ENCODE measurements at places on chromosomes 3 and 15.
A peak's percentile ranks its signal among the peaks of the same experiment; 100 is the strongest.

- DNase-seq = no peak
These were observed 35.8 kb downstream of the SLCO3A1 start for GRCh38 chr15:91889111-91889815.

DNA sequence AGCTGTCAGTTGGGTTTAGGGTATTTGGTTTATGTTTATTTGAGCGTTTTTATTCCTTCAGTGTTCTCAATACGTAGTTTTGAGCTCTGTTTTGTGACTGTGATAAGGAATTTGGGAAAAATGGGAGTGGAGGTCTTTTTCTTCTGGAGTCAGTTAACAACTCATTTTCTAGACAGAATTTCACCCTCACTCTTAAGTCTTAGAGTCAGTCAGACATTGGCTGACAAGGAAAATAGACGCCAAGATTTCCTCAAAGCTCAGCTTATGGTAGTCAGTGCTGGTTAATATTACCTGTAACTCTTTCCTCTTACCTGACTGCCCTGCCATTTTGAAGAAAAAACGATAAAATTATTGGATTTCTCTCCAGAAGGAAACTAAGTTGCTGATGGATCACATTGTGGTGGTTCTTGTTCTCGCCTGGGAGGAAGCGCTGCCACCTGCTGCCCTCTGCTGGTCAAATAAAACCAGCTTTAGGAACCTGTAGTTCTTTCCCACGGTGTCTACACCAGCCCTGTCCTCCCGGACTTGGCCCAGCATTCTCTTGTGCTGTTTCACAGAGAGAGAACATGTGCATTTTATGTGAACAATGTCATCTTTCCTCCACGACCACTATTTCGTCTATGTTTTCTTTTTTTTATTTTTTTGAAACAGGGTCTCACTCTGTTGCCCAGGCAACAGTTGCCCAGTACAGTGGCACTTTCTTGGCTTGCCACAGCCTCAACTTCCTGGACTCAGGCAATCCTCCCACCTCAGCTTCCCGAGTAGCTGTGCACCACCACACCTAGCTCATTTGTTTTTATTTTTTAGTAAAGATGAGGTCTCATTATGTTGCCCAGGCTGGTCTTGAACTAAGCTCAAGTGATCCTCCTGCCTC, 41.4 kb upstream of the UMPS start:
- peak; percentile 76 for DNase-seq

GRCh38 chr3:63970631-63971475, 52.4 kb downstream of the PSMD6 start:
- no peak for DNase-seq

GRCh38 chr3:195853996-195854395, 42.3 kb upstream of the MUC4 start:
- no peak for DNase-seq

DNA sequence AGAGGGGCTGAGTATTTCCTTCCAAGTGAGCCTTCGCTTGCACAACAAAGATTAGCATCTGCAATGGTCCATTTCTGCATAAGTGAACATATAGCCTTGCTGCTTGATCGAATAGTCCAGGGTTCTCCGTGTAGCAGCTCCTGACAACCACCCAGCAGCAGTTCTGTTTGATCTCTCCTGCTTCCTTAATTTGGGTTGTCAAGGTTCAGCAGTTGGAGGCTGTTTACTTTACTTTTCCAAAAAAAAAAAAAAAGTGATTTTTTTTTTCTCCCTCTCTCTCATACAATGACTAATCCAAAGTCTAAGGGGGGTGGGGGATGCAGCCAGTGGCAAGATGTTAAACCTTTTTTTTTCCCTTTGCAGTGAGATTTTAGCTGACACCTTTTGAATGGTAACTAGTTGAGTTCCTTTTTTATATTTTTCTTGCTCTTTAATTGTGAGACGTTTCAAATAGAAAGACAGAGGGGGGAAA, 3.6 kb downstream of the FOXP1 start:
- peak; percentile 19 for DNase-seq

DNA sequence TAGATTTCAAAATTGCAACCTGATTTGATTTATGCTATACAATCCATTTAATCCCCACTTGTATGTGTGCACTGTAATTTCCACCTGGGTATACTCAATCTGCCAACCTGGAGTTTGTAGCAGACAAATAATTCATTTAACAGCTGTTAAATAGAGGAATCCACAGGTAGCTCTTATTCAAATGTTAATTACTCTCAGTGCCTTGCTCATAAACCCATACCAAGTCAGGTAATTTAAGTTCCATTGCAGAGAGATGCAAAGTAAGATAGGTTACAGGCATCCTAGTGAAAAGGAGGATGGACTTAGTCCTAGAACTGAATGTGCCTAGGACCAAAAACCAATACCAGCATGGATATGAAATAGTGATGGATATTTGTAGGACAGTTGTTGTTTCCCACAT, 674.2 kb downstream of the TBL1XR1 start:
- no peak for DNase-seq

- DNase-seq = no peak
These were observed 232.0 kb upstream of the IGF1R start for GRCh38 chr15:98416222-98416855.

DNA sequence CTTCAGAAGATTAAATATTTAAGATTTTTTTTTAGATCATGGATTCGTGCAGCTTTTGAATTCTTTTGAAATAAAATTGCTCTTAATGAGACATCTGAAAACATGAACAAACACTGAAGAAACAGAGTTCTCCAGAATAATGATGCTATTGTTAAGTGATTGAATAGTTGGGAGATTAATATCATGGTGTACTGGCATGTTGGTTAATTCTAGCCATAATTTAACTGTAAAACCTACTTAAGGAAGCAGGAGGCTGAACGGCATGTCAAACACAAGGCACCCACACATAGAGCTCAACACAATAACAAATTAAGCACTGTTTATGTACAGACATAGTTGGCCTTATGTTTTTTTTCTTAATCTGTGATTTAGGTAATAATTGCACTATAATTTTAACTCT, 185.6 kb downstream of the RBMS3 start:
- DNase-seq = no peak

Measured in H4 (cell line).